Cortex of kidney (tissue), 1 donor: ENCODE measurements at places on chromosomes 4 and X.

GRCh38 chrX:113675278-113675677, 834.6 kb upstream of the AMOT start:
- no peak for DNase-seq

DNA sequence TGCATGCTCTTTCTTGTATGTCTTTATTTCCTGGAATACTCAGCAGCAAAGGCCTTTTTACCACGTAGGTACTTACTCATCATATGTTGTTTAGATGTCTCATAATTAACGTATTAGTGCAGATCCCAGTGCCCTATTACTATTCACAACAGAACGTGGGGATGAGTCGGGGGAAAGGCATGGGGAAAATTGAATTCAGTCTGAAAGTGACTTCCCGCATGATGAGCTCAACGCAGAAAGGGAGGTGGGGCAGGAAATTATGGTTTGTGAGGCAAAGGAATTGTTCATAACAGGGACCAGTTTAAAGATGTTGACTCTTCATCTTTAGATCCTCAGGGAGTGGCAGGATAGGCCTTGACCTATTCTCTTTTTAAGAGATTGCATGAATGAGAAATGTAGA, 2.0 kb upstream of the TMPRSS11D start:
- no peak for DNase-seq

- no peak for DNase-seq
Observed at GRCh38 chr4:124685851-124686250, 26.7 kb downstream of the ANKRD50 start.

DNA sequence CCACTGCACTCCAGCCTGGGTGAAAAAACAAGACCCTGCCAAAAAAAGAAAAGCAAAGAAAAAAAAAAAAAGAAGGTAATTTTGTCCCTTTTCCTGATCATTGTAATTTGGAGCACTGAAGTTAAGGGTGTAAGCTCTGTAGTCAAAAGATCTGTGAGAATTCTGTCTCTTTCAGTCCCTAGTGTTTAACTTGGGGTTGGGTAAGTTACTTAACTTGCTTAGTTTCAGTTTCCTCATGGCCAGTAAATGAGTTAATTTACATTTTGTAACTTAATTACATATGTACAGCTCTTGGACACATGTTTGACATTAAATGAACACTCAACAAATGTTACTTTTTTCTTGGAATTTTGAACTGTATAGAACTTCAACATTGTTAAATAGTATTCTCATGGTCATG, 10.9 kb upstream of the UBE2K start:
- DNase-seq: no peak

DNA sequence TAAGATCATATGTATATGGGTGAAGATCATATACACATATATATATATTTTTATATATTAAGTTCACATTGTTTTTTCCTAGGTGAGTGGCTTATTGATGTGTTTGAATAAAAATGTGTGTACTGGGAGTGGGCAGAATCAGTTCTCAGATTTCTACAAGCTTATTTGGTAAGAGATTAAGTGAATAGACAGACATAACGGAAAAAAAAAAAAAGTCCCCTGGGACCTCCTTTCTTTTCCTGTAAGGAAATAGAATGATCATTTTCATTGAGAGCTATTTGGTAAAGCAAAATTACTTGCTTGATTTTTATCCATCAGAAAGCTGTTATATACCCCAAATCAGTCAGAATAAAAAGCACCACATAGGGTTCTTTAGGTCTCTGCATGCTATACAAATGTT, 597.7 kb downstream of the PCDH18 start:
- DNase-seq: no peak

DNA sequence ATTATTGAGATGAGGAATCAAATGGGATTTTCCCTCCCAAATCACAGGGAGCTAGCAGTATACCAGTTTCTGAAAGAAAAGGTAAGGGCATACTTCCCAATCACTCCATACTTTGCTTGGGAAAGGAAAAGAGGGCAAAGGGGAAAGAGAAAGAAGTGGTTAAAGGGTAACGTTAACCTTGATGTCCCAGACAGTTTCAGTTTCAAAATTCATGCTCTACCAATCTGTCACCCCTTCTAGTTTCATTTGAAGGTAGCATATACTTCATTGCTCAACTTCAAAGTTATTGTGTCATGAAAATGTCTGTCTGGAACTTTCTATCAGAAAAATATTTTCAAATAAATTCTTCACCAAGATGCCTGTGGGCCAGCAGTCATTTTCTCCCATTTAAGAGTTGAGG, 16.0 kb downstream of the TNMD start:
- DNase-seq: no peak

DNA sequence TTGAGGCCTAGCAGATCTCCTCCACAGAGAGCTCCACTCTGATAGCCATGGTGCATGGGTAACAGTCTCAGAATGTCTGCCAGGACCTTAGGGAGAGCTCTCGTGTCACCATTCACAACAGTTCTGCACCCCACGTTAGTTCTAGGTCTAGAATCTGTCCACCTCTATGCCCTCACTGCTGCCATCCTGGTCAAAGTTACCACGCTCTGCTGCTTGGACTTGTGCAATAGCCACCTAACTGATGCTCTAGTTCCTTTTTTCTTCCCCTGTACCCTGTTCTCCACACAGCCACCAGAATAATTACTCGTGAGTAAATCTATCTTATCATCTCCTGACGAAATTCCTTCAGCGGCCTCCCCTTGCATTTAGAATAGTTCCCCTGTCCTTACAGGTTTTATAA, 268.8 kb upstream of the GATB start:
- DNase-seq: no peak

DNA sequence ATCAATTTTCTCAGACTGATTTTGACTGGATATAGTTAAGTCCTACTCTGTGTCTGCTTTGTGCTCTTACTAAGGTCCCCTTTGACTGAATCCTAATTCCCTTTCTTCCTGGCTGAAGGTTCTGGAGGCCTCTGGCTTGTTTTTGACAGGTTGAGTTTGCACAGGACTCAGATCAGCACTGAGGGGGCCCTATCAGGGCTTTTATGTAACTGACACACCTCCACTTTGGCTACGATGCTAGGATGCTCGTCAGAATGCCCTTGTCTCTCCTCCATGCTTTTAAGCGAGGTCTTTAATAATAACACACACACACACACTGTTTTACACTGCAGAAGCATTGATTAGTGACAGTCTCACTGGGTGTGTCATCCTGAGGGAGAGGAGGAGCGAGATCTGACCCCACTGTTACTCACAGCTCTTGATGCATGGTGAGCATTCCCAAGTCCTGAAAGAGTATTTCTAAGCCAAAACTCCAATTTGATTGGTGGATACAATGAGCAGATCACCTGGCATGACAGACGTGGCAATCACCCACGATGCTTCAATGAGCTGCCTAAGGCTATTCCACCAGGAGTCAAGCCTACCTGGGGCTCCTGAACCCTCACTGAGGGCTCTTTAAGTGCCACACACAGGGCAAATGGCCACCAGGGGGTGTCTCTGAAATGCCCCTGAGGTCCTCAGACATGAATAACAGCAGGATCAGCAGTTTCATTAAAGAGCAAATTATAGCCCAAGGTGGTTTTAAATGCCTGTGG, 130.4 kb upstream of the CPEB2 start:
- DNase-seq: no peak

DNA sequence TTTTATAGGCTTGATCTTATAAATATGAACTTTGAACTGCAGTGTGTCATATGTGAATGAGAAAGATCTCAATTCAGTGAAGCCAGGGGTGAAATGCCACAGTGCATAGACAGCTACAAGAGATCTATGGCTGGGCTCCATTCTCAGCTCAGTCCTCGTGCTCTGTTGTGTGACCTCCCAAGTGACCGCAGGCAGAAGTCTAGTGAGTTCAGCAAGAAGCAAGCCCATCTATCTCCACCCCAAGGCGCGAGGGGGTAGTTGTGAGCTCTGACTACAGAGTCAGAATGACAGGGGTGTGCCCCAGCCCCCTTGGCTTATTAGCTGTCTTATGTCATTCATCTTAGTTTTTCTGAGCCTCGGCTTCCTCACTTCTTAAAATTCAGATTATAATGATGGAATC, 378.3 kb downstream of the FBXW7 start:
- DNase-seq: no peak

- no peak for DNase-seq
Observed at GRCh38 chr4:81392164-81392563, 79.5 kb downstream of the RASGEF1B start.

DNA sequence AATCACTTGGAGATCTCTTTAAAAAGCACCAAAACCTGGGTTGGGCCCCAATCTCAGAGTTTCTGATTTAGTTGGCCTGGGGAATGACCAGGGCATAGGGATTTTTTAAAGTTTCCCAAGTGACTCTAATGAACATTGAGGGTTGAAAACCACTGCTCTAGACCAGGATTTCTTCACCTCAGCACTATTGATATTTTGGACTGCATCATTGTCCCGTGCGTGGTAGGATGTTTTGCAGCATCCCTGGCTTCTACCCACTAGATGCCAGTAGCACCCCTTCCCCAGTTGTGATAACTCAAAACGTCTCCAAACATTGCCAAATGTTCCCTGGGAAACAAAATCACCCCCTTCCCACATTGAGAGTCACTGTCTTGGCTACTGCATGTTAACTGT, 61.8 kb downstream of the ATXN3L start:
- no peak for DNase-seq

- no peak for DNase-seq
Observed at GRCh38 chr4:187128222-187128621, 404.6 kb upstream of the FAT1 start.

GRCh38 chr4:95500361-95500760, 48.4 kb downstream of the UNC5C start:
- DNase-seq: no peak

GRCh38 chrX:11663875-11664210, 1.9 kb downstream of the ARHGAP6 start:
- DNase-seq: no peak

DNA sequence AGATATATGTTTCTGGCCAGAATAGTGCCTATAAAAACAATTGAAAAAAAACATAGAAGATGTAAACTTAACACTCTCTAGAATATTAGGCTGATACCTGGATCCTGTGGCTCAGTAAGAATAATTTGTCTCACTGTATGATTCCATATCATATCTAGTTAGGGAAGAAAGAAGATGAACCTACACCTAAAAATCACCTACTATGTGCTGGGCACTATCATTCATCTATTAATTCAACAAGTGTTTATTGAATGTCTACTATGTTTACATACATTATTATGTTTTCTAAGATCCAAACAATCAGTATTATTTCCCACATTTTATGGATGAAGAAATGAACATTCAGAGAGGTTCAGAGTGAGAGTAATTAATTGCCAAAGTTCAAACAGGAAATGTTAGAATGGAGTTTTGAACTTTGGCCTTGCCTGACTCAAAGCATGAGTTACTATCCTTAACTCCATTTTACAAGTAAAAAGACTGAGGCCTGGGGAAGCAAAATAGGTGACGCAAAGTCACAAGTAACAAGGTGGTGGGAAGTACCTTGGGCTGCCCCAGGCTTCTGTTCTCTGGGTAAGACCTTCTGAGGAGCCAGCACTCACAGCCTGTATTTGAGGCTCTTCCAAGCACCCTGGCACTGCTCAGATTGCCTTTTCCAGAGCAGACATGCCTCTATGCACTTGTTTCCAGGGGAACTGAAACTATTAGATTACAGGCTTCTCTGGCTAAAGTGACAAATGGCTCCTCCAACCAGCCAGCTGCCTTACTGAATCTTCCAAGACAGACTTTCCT, 111.1 kb upstream of the ACSL4 start:
- no peak for DNase-seq

DNA sequence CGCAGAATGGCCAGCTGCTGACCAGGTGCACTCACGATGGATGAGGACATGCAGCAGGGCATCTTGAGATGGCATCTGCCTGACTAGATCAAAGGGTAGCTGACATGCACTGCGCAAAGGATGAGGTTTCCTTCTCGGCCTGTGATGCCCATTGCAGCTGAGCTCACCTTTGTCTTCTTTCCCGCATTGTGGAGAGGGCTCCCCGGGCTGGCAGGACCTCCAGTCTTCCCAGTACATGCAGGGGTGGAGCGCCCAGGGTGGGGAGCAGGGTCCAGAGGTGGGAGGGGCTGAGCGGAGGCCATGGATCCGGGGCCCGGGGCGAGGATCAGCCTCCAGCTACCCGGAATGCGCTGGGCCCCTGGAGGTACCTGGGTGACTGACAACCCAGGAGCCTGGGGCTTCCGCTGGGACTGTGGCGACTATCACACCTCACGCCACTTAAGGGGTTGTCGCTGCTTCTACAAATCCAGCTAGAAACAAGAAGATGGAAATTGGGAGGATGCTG, 12.0 kb downstream of the TREX2 start:
- no peak for DNase-seq

- DNase-seq: no peak
Observed at GRCh38 chr4:28636971-28637370, 1776.3 kb downstream of the STIM2 start.

- DNase-seq: no peak
Observed at GRCh38 chr4:124948976-124949597, 236.6 kb upstream of the ANKRD50 start.

GRCh38 chr4:95556207-95556859, 7.6 kb upstream of the UNC5C start:
- no peak for DNase-seq

- no peak for DNase-seq
Observed at GRCh38 chr4:98722000-98722399, 63.6 kb upstream of the TSPAN5 start.

GRCh38 chr4:185589067-185589836, 53.9 kb upstream of the PDLIM3 start:
- no peak for DNase-seq

GRCh38 chrX:136819031-136819703, 38.4 kb upstream of the ARHGEF6 start:
- no peak for DNase-seq

- no peak for DNase-seq
Observed at GRCh38 chr4:10808591-10808990, 124.0 kb upstream of the CLNK start.

DNA sequence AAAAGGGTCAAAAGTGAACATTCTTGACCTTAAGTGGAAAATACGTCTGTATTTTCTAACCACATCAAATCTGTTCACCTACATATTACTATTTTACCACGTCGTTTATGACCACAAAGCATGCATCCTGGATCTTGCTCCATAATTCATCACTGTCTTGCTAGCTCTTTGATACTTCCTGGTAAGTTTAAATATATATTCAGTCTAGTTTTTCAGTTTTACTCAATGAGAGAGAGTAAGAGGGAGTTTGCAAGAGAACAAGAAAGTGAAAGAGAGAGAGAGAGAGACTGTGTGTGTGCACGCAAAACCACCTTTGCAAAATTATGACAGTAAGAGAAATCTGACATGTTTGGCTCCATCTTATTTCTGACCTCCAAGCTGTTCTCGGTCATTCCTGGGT, 173.7 kb upstream of the GALNTL6 start:
- DNase-seq: no peak
